Kidney epithelial cell (primary cell): ENCODE measurements at places on chromosomes 12 and 14. TPM values are rescaled to one million over a fixed set of nuclear protein-coding genes. Genes with fewer than 3 reads are reported as not detected.

DNA sequence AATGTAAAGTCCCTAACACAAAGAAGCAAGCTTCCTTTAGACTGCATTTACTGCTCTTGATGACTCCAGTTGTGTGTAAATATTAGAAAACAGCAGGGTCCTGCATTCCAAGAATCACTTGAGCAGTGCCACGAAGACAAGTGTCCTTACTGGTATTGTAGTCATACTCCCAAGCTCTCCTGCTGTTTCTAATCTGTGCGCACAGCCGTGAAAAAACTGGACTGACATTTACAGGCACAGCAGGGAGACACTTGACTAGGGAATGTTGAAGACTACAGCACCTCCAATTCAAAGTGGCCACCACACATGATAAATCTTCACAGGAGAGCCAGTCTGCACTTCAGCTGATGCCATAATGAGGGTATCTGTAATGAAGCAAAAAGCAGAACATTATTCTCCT lies 91.4 kb downstream of the VRK1 start:
- DNase-seq: no peak

Gene SRGAP1
- total RNA-seq: 17.5 and 28.9 TPM in 2 replicates

- DNase-seq: no peak
Measured at GRCh38 chr12:31702047-31702446, 26.8 kb downstream of the AMN1 start.

GRCh38 chr14:83164591-83164990 lies 1630.9 kb upstream of the SEL1L start:
- no peak for DNase-seq

- DNase-seq: no peak
Measured at GRCh38 chr12:114414031-114414865, 8.3 kb upstream of the TBX5 start.

GRCh38 chr12:98754095-98754494 lies 109.0 kb downstream of the APAF1 start:
- peak; percentile 78 for DNase-seq

GRCh38 chr14:67357186-67357968 lies 2.2 kb downstream of the ATP6V1D start:
- DNase-seq: no peak

Gene KRT4
- not detected in 2 replicates for total RNA-seq

- no peak for DNase-seq
Measured at GRCh38 chr12:127421614-127422013, 845.4 kb upstream of the TMEM132C start.
